Eye (tissue), 1 donor: ENCODE measurements at places on chromosomes 2 and 18.

GRCh38 chr2:193868833-193869232, 1674.1 kb upstream of the TMEFF2 start:
- no peak for DNase-seq

DNA sequence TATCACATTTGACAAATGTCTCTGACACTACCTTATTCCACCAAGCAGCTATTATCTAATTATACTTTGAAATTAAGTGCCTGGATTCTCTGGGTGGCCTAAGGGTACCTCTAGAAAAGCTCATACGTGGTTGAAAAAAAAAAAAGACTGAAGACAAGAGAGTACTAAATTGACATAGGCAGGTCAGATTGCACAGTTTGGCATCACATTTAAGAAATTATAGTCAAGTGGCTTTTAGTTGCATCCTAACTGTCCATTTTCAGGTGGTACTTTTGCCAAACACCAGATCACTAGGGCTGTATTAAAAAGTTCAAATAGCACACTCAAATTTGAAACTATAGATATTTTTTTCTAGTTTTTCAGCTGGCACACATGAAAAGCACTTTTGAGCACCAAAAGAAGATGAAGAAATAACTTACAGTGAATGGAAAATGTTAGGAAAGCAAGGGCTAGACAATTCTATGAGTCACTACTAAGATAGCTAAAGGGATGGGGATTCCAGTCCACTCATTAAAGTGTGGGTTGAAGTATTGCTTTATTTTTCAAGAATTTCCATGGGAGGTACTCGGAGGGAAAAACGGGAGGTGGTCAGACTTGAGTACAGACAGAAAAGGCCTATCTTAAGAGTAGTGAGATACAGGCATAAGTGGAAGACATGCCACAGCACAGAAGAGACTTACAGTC, 106.5 kb upstream of the COL5A2 start:
- no peak for DNase-seq

DNA sequence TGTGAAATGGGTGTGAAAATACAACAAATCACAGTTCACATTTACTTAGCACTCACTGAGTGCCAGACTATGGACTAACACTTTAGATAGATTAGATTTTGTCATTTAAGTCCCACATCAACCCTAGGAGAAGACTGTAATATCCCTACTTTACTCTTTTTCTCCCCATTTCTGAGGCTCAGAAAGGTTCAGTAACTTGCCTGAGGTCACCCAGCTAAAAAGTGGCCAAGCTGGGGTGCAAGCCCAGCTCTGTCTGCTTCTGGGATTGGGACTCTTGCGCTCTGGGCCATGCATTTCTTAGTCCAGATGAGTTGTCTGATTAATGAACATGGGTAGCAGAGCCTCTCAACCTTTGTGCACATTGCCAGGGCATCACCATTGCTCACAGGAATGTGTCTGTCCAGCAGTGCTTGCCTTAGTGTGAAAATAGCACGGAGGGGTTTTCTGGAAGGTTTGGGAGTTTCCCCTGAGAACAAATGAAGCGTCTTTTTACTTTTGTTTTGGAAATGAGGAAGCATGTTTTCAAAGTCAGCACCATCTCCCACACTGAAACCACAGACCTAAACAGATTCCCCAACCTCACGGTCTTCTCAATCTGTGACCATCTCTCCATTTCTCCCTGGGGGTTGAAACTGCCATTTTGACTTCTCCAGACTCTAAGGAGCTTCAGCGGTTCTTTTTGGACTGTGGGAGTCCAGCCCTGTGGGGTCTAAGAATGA, 31.9 kb downstream of the NRP2 start:
- no peak for DNase-seq

- no peak for DNase-seq
Measured at GRCh38 chr2:138306626-138307025, 194.9 kb upstream of the SPOPL start.

GRCh38 chr18:41665210-41665609, 289.8 kb upstream of the PIK3C3 start:
- DNase-seq: no peak

DNA sequence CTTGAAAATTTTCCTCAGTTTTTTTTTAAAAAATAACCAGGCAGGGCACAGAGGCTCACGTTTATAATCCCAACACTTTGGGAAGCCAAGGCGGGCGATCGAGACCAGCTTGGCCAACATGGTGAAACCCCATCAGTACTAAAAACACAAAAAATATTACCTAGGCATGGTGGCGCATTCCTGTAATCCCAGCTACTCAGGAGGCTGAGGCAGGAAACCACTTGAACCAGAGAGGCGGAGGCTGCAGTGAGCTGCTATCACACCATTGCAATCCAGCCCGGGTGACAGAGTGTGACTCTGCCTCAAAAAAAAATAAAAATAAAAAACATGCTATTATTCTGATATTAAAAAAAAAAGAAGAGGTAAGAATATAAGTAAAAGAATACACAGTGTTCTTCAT, 191.0 kb downstream of the ZEB2 start:
- DNase-seq: no peak

- no peak for DNase-seq
Measured at GRCh38 chr2:151860210-151860609, 32.0 kb upstream of the ARL5A start.

DNA sequence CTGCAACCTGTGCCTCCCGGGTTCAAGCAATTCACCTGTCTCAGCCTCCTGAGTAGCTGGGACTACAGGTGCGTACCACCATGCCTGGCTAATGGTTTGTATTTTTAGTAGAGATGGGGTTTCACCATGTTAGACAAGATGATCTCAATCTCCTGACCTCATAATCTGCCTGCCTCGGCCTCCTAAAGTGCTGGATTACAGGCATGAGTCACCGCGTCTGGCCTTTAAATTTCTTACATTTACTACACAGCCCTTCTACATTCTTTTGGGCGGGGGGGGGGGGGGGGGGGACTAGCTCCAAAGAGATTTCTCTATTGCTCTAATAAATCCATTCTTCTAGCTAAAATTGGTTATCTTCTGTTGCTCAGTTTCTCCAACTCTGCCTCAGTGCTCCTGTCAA, 964.9 kb upstream of the ACVR2A start:
- no peak for DNase-seq

GRCh38 chr2:224849264-224849663, 133.1 kb upstream of the CCDC195 start:
- peak; percentile 22 for DNase-seq

GRCh38 chr2:141523199-141523598, 607.6 kb downstream of the LRP1B start:
- DNase-seq: no peak

- peak; percentile 63 for DNase-seq
Measured at GRCh38 chr2:121017396-121017795, 267.6 kb downstream of the TFCP2L1 start.

- DNase-seq: peak; percentile 80
Measured at GRCh38 chr2:231563378-231563961, 29.2 kb upstream of the TEX44 start.

- no peak for DNase-seq
Measured at GRCh38 chr2:67713376-67713775, 316.2 kb downstream of the ETAA1 start.

DNA sequence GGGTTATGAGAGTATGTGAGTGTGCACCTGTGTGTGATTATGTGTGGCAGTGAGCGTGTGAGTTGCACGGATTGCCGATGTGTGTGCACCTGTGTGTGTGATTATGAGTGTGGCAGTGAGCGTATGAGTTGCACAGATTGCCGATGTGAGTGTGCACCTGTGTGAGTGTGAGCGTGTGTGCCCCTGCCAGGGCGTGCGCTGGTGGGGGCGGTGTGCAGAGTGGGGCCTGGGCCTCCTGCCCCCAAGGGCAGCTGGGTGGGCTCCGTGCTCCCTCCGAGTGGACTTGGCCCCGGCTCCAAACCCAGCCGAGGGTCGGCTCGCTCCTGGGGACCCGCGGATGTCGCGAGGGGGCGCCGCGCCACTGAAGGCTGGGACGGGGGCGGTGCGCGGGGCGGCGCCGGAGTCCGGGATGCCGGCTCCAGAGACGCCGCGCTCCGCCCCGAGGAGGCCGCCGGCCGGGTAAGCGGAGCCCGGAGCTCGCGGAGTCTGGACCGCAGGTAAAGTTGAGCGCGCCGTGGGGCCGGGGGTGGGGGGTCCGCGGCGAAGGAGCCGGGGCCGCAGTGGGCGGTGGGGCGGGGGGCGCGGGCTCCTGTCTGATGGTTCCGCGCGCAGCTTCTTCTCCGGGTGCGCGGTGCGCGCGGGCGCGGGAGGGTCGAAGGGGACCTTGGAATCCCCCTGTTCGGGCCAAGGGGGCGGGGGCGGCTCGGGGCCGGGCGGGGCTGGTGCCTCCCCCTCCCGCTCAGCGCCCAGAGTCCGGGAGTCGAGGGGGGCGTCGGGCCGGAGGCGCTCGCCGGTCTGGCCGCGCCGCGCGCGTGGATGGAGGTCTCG, at the start of gene KCNG2:
KCNG2 (plus strand) TSS at position 421 of the 828 bp plus-strand sequence. CDS start 65,730 bp downstream, outside the sequence.
- peak; percentile 77 for DNase-seq

- no peak for DNase-seq
Measured at GRCh38 chr2:100196786-100197494, 54.5 kb upstream of the AFF3 start.

- DNase-seq: no peak
Measured at GRCh38 chr18:9861157-9861556, 24.6 kb upstream of the TXNDC2 start.

DNA sequence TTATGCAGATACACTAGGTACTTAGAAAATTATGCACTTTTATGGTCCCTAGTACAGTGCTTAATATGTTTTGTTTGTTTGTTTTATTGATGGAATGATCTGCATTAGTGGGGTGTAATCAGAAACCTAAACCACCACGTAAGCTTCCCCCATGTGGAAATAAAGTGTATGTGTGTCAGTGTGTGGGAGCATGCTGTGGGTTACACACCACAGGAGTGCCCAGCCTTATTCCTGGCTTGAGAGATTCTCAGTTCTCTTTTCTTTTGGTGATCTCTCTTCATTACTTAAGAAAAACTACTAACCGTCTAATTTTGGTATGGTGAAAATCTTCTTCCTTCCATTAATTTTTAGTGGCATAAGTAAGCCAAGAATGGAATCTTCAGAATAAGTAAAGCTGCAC, 398.6 kb downstream of the DCDC2C start:
- no peak for DNase-seq

- DNase-seq: no peak
Measured at GRCh38 chr2:33492399-33493134, 16.1 kb downstream of the RASGRP3 start.

DNA sequence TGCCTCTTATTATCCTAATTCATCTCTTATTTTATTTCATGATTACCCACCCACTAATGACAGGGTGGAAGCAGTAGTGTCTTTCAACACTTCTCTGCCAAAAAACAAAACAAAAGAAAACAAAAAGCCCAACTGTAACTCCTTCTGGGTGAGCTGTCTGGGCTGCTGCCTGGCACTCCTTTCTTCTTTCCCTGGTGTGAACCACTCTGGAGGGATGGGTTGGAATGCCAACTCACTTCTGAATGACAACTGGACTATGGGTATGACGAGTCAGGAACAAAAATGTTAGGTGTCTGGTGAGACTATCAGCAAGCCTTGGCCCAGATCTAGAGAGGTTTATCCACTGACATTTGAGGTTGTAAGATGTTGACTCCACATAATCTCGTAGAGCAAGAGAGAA, 88.3 kb upstream of the ITGB6 start:
- no peak for DNase-seq

- DNase-seq: no peak
Measured at GRCh38 chr2:105406221-105406620, 7.4 kb upstream of the FHL2 start.

DNA sequence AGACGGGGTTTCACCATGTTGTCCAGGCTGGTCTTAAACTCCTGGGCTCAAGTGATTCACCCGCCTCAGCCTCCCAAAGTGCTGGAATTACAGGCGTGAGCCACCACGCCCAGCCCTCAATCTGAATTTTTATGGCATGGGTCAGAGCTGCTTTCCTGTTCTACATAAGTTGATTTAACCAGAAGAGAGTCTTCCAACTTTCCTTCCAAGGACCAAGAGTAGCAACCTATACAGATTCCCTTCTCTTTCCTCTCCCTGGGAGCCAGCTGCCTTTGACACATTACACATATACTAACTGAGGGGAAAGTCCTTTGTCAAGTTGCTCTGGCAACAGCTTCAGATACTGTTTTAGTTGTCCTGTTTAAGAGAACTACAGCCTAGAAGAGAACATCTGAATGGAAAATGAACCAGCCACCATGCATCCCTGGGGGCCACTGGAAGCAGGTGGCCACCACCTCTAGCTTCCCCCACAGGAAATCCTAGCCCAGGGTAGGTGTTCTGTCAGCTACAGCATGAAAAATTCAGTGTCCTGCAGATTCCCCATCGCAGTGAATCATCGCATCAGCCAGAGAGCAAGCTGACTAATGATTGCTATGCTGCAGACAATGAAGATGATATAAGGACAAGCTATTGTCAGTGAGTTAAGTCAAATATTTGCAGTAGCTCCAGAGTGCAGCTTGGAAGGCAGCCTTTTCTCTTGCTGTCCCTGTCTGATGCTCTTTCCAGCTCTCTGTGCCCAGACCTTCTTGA, 62.9 kb downstream of the POMC start:
- DNase-seq: peak; percentile 25

GRCh38 chr2:231364961-231365810, 30.3 kb upstream of the B3GNT7 start:
- peak; percentile 62 for DNase-seq

DNA sequence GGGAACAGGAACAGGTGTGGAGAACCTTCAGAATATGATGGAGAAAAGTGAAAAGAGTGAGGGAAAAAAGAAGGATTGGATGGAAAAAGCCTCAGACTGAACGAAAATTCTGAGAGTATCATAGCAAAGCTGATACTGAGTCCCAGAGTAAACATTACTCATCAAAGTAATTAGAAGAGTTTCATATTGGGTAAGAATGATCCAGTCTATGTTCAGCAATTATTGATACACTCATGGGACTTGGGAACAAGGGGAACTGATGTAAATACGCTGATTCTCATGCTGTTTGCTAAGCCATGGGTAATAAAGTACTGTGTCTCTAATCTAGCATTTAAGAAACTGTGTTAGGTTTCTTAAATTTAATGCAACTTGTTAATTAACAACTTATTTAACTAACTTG, 219.9 kb upstream of the NOL4 start:
- no peak for DNase-seq
